Activated CD8-positive, alpha-beta memory T cell treated with anti-CD3 and anti-CD28 coated beads for 1 hour (primary cell): ENCODE measurements at places on chromosomes 3 and 15.

- no peak for DNase-seq
These were observed at the start of gene KY for GRCh38 chr3:134650431-134651346. KY (minus strand) TSS chr3:134651022; CDS start chr3:134650960, 62 bp downstream.

GRCh38 chr15:62164014-62164395, 1.1 kb downstream of the C2CD4B start:
- no peak for DNase-seq

DNA sequence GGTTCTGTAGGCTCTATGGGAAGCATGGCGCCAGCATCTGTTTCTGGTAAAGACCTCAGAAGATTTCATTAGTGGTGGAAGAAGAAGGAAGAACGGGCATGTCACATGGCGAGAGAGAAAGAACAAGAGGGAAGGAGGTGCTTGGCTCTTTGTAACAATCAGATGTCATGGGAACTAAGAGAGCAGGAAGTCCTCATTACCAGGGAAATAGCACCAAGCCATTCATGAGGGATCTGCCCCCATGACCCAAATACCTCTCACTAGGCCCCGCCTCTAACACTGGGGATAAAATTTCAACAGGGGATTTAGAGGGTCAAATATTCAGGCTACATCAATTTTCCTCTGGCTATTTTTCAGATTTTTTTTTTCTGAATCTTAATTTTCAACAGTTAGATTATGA, 954.3 kb downstream of the SQOR start:
- no peak for DNase-seq

DNA sequence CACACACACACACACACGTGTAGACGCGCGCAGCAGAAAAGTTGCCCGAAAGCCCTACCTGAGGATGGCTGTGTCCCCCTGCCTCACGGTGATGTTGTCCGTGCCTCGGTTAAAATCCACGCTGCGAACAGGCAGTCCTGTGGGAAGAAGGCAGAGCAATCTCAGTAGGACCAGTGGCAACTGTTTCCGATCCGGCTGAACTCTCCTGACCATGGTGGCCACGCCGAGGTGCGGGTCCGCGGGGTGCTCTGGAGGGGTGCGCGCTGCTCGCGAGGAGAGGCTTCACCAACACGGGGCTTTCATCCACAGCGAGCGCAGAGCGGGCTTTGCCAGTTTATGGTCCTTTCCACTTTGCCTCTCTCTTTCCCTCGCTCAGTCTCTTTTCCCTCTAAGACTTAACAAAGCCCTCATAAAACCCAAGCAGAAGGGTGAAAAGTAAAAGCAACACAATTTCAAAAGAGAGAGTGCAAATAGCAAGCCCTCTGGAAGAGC, 422 bp downstream of the LSAMP start:
- DNase-seq, result no peak

GRCh38 chr3:183185696-183186095, 23.2 kb upstream of the LAMP3 start:
- no peak for DNase-seq

- no peak for DNase-seq
These were observed 37.4 kb upstream of the B3GNT5 start for GRCh38 chr3:183215591-183216202.

- no peak for DNase-seq
These were observed 84.4 kb downstream of the GPR156 start for GRCh38 chr3:120200493-120201235.

GRCh38 chr15:82895983-82896382, 56.5 kb downstream of the HOMER2 start:
- DNase-seq, result no peak

- DNase-seq, result no peak
These were observed 2.7 kb upstream of the DMXL2 start for GRCh38 chr15:51625236-51625635.

- no peak for DNase-seq
These were observed 31.6 kb downstream of the HCN4 start for GRCh38 chr15:73337187-73337586.

DNA sequence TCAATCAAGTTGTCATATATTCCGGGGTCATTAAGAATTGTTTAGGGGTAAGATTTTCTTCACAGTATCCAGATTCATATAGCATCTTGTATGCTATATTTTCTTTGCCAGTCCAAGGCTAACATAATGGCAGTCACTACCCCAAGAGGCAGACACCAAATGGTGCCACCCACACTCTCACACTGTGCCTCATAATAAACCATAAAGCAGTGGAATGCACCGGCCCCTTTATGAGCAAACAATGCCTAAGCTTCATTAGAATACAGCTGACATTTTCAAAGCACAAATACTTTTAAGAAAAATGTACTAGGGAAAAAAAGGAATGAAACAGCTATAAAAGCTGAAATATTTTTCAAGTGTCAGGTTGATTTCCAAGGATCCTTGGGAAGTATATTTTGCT, 121.6 kb downstream of the TFDP2 start:
- DNase-seq, result no peak

DNA sequence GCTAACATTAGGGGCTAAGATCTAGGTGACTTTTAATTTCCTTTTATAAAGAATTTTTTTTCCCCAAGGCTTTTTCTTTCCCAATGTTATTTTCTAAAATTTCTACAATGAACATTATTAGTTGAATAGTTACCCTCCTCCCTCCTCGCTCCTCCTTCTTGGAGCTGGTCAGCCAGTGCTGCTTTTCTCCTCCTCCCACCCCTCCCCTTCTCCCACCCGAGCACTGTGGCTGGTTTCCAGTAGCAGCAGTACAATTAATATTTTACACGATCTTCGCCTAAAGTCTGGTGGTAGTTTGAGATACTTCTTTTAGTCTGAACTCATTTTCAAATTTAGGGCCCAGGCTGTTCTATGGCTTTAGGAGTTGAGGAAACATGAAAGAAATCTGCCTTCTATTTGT, 41.6 kb downstream of the EEFSEC start:
- DNase-seq, result no peak

DNA sequence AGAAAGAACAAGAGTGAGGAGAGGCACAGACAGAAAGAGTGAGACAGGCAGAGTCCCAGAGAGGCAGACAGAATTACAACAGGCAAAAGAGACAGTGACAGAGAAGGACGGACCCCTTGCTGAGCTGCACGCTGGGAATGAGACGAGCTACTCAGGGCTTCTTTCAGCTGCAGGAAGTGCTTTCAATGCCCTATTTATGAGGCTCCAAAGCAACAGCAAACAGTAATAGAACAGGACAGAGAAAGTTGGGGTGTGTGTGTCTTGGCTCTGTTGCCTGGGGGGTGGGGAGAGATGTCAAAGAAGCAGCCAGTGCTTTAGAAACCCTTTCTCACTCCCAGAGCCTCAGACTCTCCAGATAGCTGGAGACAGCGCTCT, 502 bp upstream of the TIMP4 start:
- no peak for DNase-seq

- DNase-seq, result no peak
These were observed 9.7 kb downstream of the NEIL1 start for GRCh38 chr15:75356517-75356916.

DNA sequence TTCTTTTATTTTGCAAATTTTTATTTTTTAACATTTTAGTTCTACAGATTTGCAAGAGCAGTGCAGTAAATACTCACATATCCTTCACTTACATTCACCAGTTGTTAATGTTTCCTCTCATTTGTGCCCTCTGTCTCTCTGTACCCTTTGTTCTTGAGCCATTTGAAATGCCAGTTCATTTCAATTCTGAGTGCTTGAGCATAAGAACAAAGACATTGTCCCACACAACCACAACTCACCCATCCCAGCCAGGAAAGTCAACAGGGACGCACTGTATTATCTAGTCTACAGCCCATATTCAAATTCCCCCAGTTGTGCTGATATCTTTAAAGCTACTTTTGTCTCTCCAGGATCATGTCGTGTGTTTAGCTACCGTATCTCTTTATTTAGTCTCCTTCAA, 141.4 kb upstream of the SLC6A11 start:
- DNase-seq, result no peak

DNA sequence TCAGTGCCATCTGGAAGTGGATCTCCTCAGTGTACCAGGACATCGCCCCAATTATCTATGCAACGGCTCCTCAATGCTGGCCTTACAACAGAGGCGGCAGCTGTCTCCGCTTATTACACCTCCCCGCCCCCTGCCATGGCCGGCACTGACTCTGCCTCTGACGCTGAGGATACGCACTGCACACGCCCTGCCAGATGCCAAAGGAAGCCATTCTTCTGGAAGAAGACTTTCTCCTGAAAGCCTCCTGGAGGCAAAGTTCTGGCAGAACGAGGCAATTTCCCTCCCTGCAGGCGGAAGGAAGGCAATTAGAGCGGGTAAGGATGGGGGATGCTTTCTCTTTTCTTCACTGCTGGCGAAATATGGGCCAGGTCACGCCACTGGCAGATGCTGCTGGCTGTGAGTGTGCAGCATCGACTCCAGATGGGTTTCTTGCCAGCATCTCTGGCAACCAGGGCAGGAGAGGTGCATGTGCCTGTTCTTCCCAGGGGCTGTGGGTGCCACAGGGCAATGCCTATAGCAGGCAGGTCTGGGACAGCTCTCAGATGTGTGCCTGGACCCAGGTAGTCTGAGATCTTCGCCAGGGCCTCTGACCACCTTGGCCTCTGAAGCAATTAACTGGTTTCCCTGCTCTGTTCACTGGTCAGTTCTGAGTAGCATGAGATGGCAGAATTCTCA, 62.2 kb upstream of the MRPS22 start:
- DNase-seq, result no peak

GRCh38 chr3:85342915-85343314, 384.1 kb downstream of the CADM2 start:
- no peak for DNase-seq

GRCh38 chr15:79090487-79091203, at the start of gene RASGRF1:
RASGRF1 (minus strand) TSS chr15:79090780; CDS start chr15:79090498, 282 bp downstream.
- DNase-seq, result no peak

DNA sequence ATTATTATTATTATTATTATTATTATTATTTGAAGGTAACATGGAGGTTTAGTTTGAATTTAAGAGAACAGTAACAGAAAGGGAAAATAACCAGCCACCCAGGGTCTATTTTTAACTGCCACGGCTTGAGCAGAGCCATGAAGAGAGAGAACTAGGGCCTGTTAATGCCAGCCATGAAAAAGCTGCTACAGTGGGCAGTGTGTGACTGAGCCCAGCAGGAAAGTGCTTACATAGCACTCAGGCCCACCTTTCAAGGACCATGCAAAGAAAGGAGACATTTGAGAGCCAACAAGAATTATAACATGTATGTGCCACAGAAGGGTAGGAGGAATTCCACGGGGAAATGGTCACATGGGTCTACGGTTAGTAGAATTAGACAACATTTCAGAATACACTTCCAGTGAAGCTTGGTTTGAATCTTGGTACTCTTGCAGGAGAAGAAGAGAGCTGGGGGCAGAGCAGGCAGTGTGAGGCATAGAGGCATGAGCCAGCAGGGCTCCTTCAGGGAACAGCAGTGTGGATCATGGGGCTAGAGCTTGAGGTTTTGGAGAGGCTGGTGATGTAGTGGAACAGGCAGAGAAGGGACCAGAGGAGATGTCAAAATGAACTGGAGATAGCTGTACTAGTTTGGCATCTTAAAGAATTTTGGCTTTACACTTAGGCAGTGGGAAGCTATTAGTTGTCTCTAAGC, 140.7 kb downstream of the CMSS1 start:
- no peak for DNase-seq

DNA sequence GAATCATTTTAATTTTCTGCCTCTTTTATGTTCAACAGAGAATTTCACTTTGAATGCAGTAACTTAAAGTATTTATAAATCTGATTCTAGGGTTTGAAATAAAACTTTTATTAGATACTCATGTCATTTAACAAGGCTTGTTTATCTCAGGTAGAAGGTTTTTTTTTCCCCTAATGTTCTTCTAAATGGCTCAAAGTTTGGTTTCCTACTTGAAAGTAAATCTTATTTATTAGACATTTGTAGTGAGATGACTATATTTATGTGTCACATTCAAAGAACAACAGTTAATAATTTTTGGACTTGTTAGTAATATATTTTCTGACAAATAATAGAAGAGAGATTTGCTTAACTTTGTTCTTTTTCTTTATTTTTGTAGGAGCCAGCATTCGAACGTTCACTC, 63.9 kb downstream of the NEO1 start:
- no peak for DNase-seq
